ENCODE measurements at places on chromosomes 6 and 20.

GRCh38 chr20:2311329-2311728 lies 15.5 kb downstream of the TGM3 start:
- DNase-seq = no peak

- no peak for DNase-seq
These were observed 459.2 kb upstream of the RUNX2 start for GRCh38 chr6:44868910-44869309.

DNA sequence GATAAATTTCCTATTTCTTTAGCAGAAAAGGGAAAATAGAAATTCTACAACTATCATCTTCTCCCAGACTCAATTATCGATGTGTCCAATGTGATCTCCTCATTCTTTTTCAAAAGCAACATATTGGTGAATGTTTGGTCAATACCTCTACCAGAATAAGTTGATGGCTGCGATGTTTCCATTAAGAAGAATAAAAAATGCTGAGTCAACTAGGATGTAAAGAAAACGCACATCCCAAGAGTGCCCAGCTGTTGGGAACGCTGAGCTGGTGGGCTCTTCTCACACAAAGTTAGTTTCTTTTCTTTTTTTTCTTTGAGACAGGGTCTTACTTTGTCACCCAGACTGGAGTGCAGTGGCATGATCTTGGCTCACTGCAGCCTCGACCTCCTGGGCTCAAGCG lies 39.8 kb downstream of the RAMACL start:
- DNase-seq = no peak

GRCh38 chr6:5663259-5663658 lies 343.5 kb downstream of the NRN1 start:
- no peak for DNase-seq

- no peak for DNase-seq
These were observed 267.2 kb upstream of the ECI2 start for GRCh38 chr6:4402477-4402976.

DNA sequence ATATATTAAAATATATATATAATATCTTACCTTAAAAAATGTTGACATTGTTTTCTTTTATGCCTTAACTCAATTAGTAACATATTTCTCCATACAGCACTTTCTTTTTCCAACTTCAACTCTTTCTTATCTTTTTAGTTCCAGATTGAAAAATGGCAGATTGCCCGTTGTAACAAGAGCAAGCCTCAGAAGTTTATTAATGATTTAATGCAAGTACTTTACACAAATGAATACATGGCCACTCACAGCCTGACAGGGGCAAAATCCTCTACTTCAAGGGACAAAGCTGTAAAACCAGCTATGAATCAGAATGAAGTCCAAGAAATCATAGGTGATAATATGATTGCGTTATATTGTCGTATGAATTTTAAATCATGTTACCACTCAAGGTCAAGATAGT lies 29.4 kb upstream of the KIAA1586 start:
- no peak for DNase-seq

Data from stimulated activated CD4-positive, alpha-beta T cell treated with anti-CD3 and anti-CD28 coated beads, Interleukin-2, amount 100 ng/mL, for 48 hours (primary cell).